ENCODE measurements at places on chromosomes 6 and 20.
A peak's percentile ranks its signal among the peaks of the same experiment; 100 is the strongest.

- DNase-seq, result no peak
Measured at GRCh38 chr6:3529232-3529631, 72.4 kb upstream of the SLC22A23 start.

DNA sequence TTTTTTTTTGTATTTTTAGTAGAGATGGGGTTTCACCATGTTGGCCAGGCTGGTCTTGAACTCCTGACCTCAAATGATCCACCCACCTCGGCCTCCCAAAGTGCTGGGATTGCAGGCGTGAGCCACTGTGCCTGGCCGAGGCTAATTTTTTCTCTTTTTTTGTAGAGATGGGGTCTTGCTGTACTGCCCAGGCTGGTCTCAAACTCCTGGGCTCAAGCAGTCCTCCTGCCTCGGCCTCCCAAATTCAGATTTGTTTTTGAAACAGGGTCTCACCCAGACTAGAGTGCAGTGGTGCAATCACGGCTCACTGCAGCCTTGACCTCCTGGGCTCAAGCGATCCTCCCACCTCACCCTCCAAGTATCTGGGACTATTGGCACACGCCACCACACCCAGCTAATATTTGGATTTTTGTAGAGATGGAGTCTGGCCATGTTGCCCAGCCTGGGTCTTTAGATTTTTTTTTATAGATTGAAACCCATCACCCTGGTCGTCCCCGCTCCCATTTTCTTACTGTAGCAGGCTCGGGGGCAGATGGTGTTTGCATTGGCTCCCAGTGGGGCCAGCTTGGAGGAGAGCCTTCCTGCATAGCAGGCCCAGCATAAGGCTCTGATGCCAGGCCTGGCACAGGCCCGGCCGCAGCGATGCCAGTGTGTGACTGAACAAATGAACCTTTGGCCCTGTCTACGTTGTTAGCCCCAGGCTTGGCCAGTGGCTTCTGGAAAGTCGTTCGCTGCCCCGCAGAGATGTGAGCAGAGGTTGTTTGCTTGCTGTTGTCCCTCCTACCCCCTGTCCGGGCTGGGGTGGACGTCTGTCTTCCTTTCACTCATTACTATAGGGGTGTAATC lies 4.3 kb upstream of the MTG2 start:
- DNase-seq, result no peak

- DNase-seq, result no peak
Measured at GRCh38 chr6:3820563-3820962, 28.6 kb upstream of the FAM50B start.

GRCh38 chr6:32195902-32196681 lies 3.6 kb upstream of the GPSM3 start:
- DNase-seq, result peak; percentile 91

- DNase-seq, result peak; percentile 85
Measured at GRCh38 chr6:80523010-80523409, 416.5 kb downstream of the BCKDHB start.

DNA sequence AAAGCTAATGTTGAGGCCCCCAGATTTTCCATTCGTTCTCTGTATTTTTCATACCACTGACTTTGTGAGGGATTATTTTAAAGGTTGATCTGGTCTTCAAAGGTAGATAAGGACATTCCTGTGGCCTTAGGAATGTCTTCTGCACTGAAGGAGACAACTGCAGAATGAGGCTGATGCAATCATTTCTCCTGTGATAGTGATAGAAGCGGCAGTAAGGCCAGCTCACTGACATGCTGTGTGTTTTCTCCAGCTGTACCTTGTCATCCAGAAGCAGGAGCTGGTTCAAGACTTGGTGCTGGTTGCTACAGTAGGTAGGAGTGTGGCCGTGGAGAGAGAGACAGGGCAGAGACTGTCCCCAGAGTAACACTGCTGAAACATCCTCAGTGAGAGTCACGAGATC lies 53.8 kb downstream of the DCBLD1 start:
- peak; percentile 84 for DNase-seq

- DNase-seq, result no peak
Measured at GRCh38 chr6:157673596-157673995, 149.4 kb upstream of the SNX9 start.

DNA sequence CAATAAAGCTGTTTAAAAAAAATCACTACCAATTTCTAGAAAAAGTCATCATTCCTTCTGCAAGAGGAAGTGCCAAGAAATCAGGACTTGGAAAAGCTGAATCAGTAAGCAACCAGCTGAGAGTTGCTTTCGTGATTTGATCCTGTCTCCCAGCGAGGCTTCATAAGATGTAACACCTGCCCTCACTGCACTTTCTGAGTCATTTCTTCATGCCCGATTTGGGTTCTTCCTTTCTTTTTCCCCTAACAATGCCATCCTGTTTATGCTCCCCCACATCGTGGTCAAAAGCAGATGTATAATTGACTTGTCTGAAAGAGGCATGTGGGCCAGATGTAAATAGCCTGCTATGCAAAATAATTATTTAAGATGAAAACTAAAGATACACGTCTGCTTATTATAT lies 52.1 kb downstream of the RIPOR2 start:
- DNase-seq, result peak; percentile 51

GRCh38 chr6:108250240-108250866 lies 10.5 kb downstream of the SNX3 start:
- DNase-seq, result peak; percentile 19

GRCh38 chr6:38375341-38375740 lies 264.4 kb downstream of the BTBD9 start:
- no peak for DNase-seq

DNA sequence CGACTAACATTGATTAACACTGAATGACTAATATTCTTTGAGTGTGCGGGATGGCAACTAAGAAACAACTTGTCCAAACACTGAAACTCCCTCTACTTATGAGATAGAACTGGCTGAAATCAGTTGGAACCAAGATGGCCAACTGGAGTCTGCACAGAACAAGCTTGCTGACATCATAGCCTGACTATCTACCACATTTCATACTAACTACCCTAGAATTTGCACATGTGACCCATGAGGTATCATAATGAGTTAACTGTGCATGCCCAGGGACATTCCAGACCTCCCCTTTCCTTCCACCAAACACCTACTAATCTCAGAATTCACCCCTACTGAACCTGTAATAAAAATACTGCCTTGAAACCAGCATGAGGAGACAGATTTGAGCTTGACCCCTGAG lies 43.2 kb downstream of the PHIP start:
- no peak for DNase-seq

- DNase-seq, result no peak
Measured at GRCh38 chr20:3461211-3461771, 9.5 kb upstream of the ATRN start.

GRCh38 chr20:48761023-48761785 lies 66.6 kb downstream of the PREX1 start:
- DNase-seq, result no peak

DNA sequence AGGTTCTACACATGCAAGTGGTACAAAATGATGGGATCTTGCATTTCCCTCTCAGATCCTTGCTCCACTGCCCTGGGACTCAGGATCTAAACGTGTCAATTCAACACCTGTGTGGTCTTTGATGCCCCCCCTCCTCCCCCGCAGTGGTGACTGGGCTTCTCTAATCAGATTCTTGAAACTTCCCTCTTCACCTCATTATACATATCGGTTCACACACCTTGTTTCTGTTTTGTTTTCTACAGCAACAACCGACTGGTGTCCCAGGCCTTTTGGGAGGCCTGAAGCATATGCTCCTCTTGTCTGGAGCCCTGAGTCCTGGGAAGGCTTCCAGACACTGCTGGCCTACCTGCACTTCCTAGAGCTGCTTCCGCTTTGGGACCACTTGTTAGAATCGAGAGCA lies 20.0 kb downstream of the SAMD3 start:
- no peak for DNase-seq

DNA sequence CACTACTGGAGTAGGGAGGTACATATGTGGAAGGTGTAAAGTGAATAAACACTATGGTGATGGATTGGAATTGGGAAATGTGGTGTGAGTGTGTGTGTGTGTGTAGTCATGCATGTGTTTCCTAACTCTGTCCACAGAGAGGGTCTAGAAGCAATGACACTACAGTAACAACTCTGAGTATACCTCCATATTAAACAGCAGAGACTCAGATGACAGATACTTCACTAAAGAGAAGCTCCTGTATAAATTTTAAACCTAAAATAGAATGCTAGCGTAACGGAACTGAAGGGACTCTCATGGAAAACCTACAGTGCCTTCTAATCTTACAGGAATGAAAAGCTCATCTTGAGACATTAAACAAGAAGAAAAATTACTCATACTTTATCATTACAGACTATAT lies 150.5 kb downstream of the SLC16A10 start:
- DNase-seq, result no peak

DNA sequence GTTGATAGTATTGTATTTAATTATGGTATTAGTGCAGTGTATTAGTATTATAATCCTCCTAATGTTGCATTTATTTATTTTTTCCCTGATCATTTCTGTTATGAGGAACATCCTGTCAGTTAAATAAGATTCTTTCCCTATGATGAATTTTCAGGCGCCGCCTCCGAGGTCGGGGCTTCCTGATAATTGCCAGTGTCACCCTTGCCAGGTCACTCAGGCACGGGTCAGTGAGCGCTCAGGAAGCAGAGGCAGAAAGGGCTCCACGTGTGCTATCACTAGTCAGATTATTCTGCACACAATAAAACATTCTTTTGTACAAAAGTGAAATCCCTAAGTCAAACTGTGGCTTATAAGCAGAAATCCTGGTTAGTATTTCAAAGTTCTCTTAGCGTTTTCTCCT lies 64.8 kb downstream of the TSHZ2 start:
- no peak for DNase-seq

- DNase-seq, result no peak
Measured at GRCh38 chr20:41748756-41749582, 130.8 kb upstream of the CHD6 start.

- no peak for DNase-seq
Measured at GRCh38 chr6:128471907-128472306, 48.5 kb downstream of the PTPRK start.

DNA sequence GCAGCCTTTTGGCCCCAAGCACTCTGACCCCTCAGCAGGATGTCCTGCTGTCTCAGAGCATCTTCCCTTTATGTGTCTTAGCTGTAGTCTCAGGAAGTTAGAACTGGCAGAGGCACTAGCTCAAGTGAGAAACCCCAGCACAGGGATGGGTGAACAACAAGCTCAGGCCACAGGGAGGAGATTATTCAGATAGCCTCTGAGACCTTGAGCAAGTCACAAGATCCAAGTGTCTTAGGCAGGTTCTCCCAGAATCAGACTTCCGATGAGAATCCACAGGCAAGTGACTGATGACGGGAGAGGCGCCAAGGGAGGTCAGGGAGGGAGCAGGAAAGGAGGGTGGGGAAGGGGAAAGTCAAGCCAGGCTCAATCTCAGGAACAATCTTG lies 13.0 kb upstream of the SYNDIG1 start:
- DNase-seq, result no peak

DNA sequence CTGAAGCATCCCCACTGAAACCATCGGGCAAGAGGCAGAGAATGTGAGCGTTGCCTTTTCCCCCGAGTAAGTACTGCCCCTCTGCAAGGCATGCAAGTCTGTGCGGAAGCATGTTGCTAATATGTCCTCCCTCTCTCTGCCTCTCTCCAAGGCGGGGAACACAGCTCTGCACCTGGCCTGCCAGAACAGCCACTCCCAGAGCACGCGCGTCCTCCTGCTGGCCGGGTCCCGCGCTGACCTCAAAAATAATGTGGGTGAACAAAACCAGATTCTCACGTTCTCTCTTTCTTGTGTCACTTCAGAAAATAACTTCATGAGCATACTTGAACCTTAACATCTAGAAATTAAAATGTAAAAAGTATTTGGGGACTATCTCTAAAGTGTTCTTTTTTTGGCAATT lies 26.4 kb downstream of the LYRM2 start:
- DNase-seq, result no peak

- DNase-seq, result no peak
Measured at GRCh38 chr6:89500611-89501010, 67.7 kb downstream of the ANKRD6 start.

GRCh38 chr6:16286151-16286522 lies 47.8 kb downstream of the GMPR start:
- DNase-seq, result peak; percentile 31

DNA sequence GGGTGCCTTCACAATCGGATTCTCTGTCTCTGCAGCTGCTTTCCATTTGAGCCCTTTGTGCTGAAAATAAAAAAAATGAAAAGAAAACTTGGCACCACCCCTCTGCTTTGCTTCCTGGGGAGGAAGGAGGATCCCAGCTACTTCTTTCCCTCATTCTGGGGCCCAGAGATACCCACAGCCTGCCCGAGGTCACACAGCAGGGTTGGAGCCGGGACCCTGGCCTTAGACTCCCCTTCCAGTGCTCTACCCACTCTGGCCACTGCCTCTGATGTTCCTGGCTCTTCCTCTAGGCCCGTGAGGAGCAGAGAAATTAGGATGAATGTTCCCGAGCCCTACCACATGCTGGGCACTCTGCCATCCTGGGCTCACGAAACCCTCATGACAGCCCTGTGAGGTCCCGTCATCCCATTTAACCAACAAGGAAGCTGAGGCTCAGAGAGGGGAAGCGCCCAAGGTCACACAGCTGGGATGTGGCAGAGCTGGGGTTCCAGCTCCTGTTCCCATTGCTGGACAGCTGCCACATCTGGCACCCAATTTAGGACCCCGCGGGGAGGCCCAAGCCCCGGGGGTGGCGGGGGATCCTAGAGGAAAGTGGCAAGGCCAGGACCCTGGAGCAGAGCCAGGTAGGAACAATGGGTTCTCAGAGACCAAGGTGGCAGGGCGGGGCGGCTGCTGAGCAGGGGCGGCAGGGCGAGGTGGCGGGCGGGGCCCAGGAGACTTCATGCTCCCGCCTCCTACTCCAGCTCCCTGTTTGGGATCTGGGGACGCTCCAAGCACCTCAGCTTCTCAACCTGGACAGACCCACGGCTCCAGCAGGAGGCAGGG lies 76.6 kb downstream of the CEBPB start:
- DNase-seq, result peak; percentile 57

DNA sequence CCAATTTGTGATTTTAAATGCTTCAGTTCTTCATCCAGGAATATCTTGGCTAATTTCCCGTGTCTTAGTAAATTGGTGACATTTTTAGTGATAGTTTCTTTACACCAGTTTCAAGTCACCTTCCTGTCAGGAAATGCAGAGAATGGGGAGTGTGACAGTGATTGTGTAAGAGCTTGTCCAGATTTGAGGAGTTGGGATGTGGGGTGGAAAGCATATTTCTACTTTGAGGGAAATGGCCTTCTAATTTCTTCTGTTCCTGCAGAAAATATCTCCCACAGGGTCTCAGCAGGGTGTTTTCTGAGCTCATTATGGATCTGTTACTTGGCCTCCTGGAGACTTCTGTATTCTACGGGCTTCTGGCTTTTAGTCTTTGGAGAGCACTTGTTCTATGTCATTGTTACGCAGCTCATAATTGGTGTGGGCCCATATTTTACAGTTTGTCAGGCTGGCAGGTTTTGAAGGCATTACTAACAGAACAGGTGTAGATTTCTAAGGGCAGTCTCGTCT lies 65.6 kb downstream of the TMEM200A start:
- DNase-seq, result no peak

- DNase-seq, result no peak
Measured at GRCh38 chr6:136960781-136961180, 38.7 kb downstream of the SLC35D3 start.

- DNase-seq, result no peak
Measured at GRCh38 chr6:140208286-140208685, 833.8 kb upstream of the CITED2 start.

Measured in fibroblast of lung (primary cell).